ENCODE measurements at places on chromosomes 2 and 18.

DNA sequence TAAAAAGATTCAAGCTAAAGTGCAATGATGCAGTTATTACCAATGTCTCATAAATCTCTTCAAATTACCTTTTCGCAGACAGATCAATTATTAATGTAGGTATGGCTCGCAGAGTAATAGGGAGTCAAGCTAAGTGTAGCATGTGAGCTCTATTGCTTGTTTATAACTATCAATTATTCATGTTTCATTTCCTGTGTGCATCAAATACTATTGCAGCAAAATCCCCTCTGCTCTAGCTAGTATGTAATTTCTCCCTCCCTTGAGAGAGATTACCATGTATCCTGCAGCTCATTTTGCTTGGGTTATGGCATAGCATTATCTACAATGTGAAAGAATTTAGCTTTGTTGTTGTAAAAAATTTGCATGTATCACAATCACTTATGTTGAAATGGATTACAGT lies 65.6 kb upstream of the SCN1A start:
- DNase-seq, result no peak

- DNase-seq, result no peak
Observed at GRCh38 chr2:149562324-149562723, 25.3 kb downstream of the MMADHC start.

- DNase-seq, result no peak
Observed at GRCh38 chr2:225434014-225434413, 34.5 kb downstream of the NYAP2 start.

GRCh38 chr18:58337285-58337684 lies 291.6 kb downstream of the ALPK2 start:
- DNase-seq, result no peak

GRCh38 chr2:100077456-100077855 lies 64.9 kb downstream of the AFF3 start:
- DNase-seq, result no peak

- no peak for DNase-seq
Observed at GRCh38 chr2:88032070-88032702, 15.8 kb upstream of the RNU2-63P start.

DNA sequence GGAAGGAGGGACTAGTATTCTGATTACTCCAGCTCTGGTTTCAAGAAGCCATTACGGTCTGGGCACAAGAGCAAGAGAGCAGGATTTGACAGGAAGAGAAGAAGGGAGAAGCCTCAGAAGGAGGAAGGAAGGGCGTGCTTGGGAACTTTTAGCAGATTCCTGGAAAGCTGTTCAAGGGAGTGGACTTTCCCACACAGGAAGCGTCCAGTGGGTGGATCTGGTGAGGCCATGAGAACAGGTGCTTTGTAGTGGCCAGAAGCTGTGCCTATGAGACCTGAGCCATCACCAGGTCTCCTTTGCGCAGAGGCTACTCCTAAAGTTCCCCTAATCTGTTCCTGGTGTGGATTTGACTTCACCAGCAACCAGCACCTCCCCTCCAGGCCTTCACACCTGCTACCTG lies 62.3 kb downstream of the CD226 start:
- DNase-seq, result no peak

DNA sequence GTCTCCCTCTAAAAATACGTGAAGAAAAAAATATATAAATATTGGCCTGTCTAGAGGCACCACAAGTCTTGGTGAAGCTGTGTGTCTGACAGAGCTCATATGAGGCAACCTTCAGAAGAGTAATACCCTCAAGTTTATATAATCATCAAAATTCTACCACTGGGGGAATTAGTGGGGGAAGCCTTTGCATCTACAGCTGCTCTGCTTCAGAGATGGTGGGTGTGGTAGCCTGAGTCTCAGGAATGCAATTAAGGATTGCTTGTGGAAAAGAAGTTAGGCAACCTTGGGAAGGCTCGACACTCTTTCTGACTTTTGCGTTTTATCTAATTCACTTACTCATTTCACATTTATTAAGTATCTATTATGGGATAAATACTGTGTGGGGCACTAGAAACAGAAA lies 17.4 kb downstream of the TPGS2 start:
- no peak for DNase-seq

GRCh38 chr2:120906914-120907313 lies 171.2 kb downstream of the GLI2 start:
- no peak for DNase-seq

- no peak for DNase-seq
Observed at GRCh38 chr18:74563999-74564398, 29.7 kb downstream of the CNDP1 start.

GRCh38 chr18:13338318-13338717 lies 119.8 kb downstream of the LDLRAD4 start:
- no peak for DNase-seq

DNA sequence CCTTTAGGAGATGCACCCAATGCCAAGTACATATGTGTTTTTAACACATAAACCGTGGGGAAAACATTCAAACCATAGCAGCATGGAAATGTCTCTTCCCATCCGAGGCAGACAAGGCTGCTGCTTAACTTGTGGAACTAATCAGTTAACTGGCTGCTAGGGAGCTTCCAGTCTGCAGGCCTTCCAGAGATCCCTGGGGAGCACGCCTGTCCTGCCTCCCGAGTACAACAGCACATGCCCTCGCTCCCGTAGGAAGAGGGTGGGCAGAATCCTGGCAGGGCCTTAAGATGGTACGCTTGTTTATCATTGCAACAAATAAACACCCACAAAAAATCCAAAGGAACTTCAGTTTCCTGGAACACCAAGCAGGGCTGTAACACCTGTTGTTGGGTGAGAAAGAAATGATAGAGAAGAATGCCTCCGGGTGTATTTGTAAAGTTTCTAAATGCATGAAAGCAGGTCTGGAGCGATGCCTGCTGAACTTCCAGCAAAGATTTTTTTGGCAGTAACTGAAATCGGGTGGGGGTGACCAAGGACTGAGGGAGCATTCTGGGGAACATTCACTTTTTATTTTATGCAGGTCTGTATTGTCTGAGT lies 56.2 kb downstream of the EDAR start:
- DNase-seq, result no peak

DNA sequence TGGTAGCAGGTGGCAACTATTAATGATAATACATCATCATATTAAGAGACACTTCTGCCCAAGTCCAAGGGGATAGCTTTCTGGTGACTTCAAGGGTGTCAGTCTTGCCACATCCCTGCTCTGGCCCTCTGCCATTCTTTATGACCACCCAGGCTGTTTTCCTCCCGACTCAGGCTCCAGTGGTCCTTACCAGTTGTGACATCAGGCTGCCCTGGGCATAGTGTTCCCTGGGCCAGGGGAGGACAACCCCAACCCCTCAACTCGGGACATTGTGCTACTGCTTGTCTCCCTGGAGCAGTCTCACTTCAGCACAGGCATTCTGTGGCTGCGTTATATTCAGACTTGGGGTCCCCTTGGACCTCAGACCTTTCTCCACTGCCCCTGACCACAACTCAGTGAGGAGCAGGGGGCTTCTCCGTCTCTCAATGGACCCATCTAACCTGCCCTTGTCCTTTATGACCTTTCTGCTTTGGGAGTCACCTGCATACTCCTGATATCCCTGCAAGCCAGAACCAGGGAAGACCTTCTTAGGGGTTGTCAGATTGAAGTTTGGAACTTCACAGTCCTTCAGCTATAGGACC lies 12.8 kb downstream of the DNAJB2 start:
- DNase-seq, result no peak

DNA sequence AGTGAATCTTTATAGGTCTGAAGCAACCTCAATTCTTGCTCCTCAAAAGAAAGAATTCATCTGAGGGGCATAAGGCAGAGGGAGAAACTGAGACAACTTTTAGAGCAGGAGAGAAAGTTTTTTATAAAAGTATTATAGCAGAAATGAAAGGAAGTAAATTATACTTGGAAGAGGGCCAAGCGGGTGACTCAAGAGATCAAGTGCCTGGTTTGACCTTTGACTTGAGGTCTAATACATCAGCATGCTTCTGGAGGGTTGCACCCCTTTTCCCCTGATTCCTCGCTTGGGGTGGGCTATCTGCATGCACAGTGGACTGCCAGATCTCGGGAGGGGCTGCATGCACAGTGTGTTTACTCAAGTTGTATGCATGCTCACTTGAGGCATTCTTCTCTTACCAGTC lies 268.5 kb upstream of the LRATD1 start:
- no peak for DNase-seq

GRCh38 chr18:79950515-79951341 lies 725 bp downstream of the SLC66A2 start:
- peak; percentile 44 for DNase-seq

DNA sequence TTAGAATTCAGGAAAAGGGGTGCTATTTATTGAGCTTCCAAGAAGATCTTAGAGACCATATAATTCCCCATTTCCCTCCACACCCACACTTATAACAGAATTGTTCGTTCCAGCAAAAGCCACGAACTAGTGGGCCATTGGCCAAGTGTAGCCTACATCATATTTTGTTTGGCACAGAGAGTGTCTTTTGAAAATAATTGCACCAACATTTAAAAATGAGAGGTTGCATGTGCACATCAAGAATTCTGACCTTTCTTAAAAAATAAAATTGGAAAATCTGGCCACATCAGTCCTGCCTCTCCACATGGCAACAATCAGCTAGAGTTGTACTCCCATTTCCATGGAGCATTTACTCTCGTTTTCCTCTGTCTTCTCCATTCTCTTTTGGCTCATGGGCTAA lies 655.5 kb upstream of the FANCL start:
- no peak for DNase-seq

- no peak for DNase-seq
Observed at GRCh38 chr2:21331625-21332370, 208.0 kb downstream of the TDRD15 start.

GRCh38 chr18:1149709-1150108 lies 245.0 kb downstream of the ADCYAP1 start:
- no peak for DNase-seq

DNA sequence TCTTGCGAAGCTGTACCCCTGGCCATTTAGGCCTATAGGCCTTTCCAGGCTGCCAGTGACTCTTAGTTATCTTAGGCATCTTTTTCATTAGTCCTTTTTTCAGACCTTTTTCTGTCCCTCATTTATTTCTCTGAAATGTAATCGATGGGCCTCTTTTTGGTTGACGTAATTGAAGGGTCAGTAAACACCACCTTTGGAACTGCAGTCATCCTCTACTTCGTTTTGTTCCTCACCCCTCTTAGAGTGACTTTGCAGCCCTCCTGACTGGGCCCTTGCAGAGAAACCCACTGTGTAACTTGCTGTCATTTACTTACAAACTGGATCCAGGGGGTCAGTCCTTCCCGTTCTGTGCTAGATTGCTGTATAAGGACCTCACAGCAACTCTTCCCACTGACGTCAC lies 23.2 kb downstream of the CENPO start:
- peak; percentile 9 for DNase-seq

GRCh38 chr2:156005999-156006712 lies 326.4 kb downstream of the NR4A2 start:
- no peak for DNase-seq

DNA sequence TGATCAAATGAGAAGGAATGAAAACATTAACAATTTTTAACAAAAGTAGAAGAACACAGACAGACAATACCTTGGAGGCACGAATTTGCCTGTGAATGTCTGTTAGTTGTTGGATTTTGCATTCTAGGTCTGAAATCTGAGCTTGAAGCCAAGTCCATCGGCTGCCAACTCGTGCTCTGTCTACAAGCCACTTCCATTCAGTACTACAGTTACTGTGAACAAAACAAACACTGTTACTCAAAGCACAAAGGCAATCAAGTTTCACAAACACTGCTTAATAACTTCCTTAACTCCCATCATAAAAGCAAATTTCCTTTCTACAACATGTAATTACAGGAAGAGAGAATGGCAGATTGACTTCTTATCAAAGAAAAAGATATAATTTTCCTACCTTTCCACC lies 42.2 kb downstream of the KANSL1L start:
- no peak for DNase-seq

GRCh38 chr18:12121175-12122042 lies 27.8 kb downstream of the ANKRD62 start:
- DNase-seq, result no peak

GRCh38 chr2:59390581-59390980 lies 1149.5 kb upstream of the FANCL start:
- DNase-seq, result no peak

DNA sequence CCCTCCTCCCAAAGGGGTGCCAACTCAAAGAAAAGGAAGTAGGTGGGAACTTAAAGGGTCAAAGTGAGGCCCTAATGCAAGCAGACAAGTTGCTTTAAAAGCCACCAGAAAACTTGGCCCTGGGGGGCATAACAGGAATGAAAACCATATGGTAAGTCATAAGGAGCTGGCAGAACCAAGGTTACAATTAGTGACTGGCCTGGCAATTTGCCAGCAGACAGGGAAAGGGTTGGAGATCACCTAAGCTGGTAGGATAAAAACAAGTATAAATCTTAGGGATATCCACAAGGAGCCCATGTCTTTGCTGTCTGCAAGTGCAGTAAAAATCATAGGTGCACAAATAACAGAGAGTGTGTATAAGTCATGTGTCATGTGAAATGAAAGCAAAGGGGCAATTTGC lies 256.7 kb upstream of the LRRTM4 start:
- no peak for DNase-seq

DNA sequence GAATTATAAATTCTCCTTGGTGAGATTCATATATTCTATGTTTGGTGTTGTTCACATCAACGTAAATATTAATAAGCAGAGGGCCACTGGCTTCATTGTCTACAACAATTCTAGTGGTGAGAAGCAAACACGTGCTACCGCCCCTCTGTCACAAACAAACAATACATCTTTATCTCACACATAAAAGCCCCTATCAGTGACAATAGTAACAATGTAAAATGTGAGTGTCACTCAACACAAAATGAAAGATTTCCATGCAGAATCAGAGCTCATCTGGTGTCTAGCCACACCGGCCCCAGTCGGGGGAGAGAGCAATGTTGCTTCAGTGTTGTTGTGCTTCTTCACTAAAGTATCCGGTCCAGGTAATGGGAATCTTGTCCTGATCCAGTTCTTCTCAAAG lies 932.6 kb downstream of the SOCS6 start:
- no peak for DNase-seq

DNA sequence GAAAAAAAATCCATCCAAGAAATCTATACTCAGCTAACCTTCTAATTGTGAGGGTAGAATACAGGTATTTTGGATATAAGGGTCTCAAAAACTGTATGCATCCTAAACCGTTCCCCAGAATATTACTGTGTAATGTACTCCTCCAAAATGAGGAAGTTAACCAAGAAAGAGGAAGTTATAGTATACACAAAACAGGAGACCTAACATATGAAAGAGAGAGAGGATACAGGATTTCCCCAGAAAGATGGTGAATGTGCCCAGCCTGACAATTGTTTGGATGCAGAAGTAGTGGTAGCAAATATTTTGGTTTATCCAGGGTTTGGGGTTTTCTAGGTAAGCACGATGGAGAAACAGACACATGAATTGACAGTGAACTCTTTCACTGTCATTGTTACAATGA lies 50.6 kb downstream of the GALNT3 start:
- DNase-seq, result no peak

GRCh38 chr18:43563780-43564179 lies 286.5 kb upstream of the SYT4 start:
- DNase-seq, result no peak
